Spinal cord (tissue), 10 donors: ENCODE measurements at places on chromosomes 2 and 18. TPM values are rescaled to one million over a fixed set of nuclear protein-coding genes. Genes with fewer than 3 reads are reported as not detected.

MTCL1 gene
- total RNA-seq: 14.1 TPM

SCYGR4 gene
- not detected for total RNA-seq

C18orf63 gene
- total RNA-seq: not detected

DRC1 gene
- 11.3 TPM for total RNA-seq

REG1B gene
- total RNA-seq: not detected

VWC2L gene
- total RNA-seq: 3.0 TPM

ANTXR1 gene
- total RNA-seq: 65.0 TPM

EGR4 gene
- not detected for total RNA-seq

GPAT2 gene
- total RNA-seq: 0.83 TPM

CHST9 gene
- 6.1 TPM for total RNA-seq

DNA sequence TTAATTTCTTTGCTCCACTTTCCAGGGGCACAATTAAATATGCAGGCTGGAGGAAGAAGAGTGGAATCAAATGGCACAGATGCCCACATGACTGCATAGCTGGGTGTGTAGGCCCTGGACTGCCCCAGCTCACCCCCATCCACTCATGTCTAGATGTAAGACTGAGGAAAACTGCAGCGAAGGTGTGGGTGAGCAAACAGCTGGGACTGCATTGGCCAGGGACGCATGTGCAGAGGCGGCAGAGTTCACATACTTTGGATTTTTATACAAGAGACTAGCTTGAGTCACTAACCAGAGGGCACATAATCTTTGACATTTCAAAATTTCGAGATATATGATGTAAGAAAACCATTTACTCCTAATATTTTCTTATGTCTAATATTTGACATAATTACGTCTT, 60.1 kb downstream of the SPIRE1 start:
- H3K4me3 ChIP-seq: no peak overlapping the region
- peaks cover 6% of the 10 kb centered on the region for H3K4me1 ChIP-seq
- no peaks in the 10 kb centered on the region for H3K27me3 ChIP-seq
- H3K27ac ChIP-seq: no peak overlapping the region
- DNase-seq: no peak

DNA sequence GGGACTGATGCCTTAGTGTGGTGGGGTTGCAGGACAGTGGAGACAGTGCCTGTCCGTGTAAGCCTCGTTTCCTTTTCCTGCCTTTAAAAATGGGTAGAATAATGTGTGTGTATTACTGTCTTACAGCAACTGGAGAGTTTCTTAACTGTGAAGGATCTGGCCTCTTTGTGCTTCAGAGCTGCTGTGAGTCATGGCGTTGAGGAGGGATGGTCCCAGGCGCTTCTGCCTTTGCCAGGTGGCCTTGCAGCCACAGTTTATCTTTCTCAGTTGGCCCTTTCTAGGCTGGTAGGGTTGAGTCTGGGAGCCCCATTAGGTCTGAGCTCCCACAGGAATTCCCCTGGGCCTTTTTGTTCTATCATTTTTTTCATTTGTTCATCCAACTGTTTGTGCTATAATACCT, 9.2 kb downstream of the PRADC1 start:
- no peaks in the 10 kb centered on the region for H3K4me1 ChIP-seq
- no peaks in the 10 kb centered on the region for H3K27me3 ChIP-seq
- no peak overlapping the region for H3K27ac ChIP-seq
- DNase-seq: no peak
- no peak overlapping the region for H3K4me3 ChIP-seq

DNA sequence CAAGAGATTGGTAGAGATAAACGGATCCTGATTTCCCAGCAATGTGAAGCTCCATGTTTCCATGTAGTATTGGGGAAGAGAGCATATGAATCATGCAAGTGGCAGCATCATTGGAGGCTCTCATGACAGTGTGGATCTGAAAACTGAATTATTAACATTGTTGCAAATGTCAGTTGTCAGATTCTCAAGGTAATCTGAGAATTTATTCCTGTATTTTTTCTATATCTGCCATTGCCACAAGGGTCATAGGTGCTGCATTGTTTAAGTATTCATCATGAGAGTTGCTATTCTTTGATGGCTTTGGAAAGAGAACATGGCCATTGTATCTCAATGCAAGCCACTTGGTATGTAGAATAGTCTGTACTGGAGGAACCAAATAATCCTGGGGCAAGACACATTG, 1217.0 kb upstream of the ZEB2 start:
- H3K27ac ChIP-seq: no peak overlapping the region
- H3K4me3 ChIP-seq: no peak overlapping the region
- no peaks in the 10 kb centered on the region for H3K4me1 ChIP-seq
- H3K36me3 ChIP-seq: no peaks in the 10 kb centered on the region

DNA sequence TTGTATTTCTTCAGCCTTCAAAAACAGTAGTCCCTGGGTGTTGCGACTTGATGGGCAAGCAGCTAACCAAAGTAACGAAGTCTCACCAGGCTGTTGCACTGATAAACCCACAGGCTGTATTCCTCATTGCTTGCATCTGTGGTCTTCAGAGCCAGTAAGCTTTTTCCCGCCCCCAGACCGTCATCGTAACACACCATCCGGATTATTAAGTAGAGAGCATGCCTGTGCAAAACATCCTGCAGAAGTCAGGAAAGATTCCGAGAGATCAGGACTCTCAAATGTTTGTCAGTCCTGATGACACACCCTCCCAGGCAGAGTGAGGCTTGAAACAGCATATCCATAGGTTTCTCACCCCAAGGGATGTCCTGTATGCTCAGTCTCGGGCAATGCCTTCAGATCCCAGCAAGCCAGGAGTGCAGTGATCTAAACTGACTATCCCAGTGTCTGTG, 15.9 kb downstream of the ITGB1BP1 start:
- H3K4me1 ChIP-seq: no peaks in the 10 kb centered on the region
- DNase-seq: no peak
- no peaks in the 10 kb centered on the region for H3K27me3 ChIP-seq
- H3K4me3 ChIP-seq: no peak overlapping the region
- peaks cover 38% of the 10 kb centered on the region for H3K36me3 ChIP-seq
- no peak overlapping the region for H3K27ac ChIP-seq

DNA sequence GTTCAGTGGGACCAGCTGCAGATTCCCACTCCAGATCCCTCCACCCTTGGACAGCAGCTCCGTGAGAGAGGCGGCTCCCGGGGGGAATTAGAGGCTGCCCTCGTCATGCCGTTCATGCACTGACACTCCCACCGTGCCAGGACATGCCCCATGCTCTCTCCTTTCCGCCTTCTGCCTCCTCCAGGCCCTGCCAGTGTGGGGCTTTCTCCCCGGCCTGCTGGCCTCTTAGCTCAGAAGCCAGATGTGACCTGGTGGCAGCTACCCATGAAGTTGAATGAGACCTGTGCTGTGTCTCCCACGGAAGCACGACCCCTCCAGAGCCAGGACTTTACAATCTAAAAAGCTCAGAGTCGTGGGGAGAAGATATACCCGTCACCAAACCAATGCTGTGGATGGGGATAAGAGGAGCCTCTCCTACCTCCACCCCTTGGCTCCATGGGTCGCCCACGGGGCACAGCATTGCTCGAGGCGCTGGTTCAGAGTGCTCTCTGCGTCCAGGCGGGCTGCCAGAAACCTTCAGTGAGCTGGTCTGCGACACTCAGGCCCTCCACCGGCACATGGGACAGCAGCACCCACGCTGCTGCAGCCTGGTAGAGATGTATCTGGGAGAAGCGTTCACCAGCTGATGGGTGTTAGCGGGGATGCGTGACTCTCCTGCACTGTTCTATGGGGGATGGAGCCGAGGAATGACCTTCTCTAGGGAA, 111.0 kb upstream of the GPC1 start:
- no peaks in the 10 kb centered on the region for H3K36me3 ChIP-seq
- peaks cover 40% of the 10 kb centered on the region for H3K4me1 ChIP-seq
- DNase-seq: no peak
- no peaks in the 10 kb centered on the region for H3K27me3 ChIP-seq

DNA sequence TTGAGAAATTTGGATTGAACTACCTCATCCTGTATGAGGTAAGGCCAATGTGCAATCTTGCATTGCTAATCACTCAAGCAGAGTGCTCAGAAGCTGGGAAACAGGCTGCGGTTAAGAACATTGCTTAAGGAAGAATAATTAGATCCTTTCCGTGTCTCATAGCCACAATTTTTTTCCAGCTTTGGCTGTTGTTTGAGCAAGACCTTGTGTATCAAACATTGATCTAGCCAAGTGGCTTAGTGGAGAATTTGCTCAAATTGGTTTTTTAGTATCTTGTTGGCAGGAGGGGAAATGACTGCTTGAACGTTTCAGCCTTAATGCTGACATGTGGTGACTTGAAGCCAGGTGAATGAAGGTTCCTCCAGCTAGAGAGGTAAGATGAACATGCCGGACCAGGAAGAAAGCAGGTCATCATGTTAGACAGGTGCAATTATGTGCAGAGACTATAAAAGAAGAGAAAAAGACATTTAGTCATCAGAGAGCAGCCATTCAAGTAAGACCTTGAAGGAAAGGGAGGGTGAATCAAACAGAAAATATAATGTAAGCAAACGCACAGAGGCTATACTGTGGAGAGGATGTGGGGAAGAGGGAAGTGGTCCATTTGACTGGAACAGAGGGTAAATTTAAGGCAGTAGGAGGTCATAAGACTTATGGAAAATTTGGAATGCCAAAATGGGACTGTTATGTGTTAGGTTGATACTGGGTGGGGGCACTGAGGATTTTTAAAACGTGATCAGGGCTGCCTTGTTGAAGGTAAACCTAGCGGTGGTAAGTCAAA, 98.9 kb upstream of the CYP1B1 start:
- DNase-seq: no peak
- no peak overlapping the region for H3K27ac ChIP-seq
- H3K27me3 ChIP-seq: no peaks in the 10 kb centered on the region
- H3K4me3 ChIP-seq: no peak overlapping the region
- no peaks in the 10 kb centered on the region for H3K4me1 ChIP-seq
- H3K36me3 ChIP-seq: no peaks in the 10 kb centered on the region

DNA sequence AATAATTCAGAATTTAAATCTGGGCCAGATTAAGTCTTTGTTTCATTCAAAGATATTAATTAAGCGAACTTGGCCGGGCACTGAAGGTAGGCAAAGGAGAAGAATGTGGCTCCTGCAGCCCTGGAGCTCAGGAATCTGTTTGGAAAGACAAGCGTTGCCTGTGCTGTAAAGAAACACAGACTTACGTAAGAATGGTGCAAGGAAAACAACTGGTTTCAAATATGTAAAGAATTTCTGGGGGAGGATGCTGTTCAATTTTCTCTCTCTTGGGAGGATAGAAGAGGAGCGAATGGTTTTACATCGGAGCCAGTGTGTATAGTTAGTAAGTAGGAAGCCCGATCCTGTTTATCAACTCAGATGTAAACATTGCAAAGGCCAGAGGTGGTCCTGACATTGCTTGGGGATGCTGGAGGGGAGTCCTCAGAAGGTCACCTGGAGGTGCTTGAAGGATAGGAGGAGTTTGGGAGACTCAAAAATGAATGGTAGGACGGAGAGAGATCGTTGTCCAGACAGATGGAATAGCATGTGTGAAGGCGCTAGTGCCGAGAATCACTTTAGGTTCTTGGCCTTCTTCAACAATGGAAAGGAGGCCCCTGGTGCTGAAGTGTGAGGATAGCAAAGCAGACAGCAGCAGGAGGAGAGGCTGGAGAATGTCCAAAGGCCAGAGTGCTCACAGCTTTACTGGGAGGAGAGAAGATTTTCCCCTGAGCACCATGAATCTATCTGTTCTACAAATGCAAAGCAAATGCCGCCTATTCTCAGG, 456.1 kb downstream of the LPIN1 start:
- no peak overlapping the region for H3K27ac ChIP-seq
- H3K36me3 ChIP-seq: no peaks in the 10 kb centered on the region
- no peaks in the 10 kb centered on the region for H3K4me1 ChIP-seq
- H3K27me3 ChIP-seq: no peaks in the 10 kb centered on the region

DNA sequence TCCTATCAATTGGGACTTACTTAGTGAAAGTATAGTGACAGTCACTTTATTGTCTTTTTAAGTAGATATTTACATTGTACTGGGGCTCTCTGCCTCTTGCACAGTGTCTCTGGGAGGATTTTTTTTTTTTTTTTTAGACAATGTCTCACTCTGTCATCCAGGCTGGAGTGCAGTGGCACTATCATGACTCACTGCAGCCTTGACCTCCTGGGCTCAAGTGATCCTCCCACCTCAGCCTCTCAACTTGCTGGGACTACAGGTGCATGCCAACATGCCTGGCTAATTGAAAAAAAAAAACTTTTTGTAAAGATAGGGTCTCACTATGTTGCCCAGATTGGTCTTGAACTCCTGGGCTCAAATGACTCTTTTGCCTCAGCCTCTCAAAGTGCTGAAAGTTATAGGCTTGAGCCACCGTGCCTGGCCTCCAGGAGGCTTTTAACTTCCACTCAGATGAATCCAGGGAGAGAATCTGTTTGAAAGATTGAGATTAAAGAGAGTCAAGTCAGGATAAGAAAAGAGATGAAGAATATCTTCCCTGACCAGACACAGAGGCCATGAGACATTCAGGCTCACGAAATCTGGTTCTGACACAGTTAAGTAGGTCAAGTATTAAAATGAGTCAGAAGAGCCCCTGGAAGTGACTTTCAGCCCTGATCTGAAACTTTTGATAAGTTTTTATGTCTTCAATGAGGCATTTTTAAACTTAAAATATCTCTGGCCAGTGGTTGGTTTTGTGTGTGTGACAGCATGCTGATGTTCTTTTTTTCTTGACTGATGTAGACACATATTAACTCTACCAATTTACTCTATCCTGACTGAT, 18.3 kb downstream of the ARHGEF33 start:
- H3K4me1 ChIP-seq: no peaks in the 10 kb centered on the region
- no peaks in the 10 kb centered on the region for H3K36me3 ChIP-seq
- H3K27ac ChIP-seq: no peak overlapping the region
- H3K27me3 ChIP-seq: no peaks in the 10 kb centered on the region

- no peak for DNase-seq
- H3K27me3 ChIP-seq: peaks cover 4% of the 10 kb centered on the region
- H3K4me3 ChIP-seq: peak overlapping the region; percentile 58
- peaks cover 47% of the 10 kb centered on the region for H3K4me1 ChIP-seq
- H3K27ac ChIP-seq: peak overlapping the region; percentile 96
Observed at GRCh38 chr2:8679567-8679826, 2.4 kb upstream of the ID2 start.

- H3K27me3 ChIP-seq: no peaks in the 10 kb centered on the region
- peak overlapping the region; percentile 37 for H3K27ac ChIP-seq
- H3K4me1 ChIP-seq: no peaks in the 10 kb centered on the region
- peak; percentile 15 for DNase-seq
Observed at GRCh38 chr2:164793529-164793928, 48.1 kb downstream of the COBLL1 start.

DNA sequence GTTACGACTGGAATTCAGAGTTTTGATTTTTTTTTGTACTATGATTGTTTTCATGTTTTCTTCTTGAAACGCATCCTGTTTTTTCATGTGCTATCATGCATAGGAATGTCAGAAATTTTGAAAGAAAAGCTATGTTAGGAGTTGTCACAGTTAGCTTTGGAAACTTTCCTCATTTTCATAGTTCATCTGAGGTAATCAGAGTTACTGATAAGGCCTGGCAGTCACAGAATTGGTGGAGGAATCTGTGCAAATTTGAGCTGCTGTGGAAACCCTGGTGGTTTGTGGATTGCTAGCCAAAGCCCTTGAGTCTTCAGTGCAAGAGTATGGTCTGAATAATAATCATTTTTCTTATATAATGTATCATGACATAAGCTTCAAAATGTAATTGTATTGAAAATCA, 401.0 kb downstream of the CNTNAP5 start:
- no peak overlapping the region for H3K27ac ChIP-seq
- no peak for DNase-seq
